ENCODE measurements at places on chromosomes 5 and 9. TPM values are rescaled to one million over a fixed set of nuclear protein-coding genes. Genes with fewer than 3 reads are reported as not detected.

GRCh38 chr5:150120062-150120441 lies 33.7 kb upstream of the CSF1R start:
- no peak for DNase-seq

DNA sequence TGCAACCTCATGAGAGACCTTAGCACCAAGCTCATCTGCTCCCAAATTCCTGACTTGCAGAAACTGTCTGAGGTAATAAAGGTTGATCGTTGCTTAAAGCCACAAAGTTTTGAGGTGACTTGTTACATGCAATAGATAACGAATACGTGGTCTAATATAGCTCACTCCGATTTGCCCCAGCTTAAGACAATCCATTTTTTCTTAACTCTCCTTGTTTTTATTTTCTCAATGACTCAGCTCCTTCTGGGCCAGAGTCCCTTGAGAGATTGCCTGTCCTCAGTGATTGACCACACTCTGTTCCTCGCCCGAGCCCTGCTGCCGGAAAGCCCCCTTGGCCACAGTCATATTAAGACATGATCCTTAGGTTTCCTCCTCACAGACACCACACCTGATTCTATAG lies 63.7 kb upstream of the FANCC start:
- DNase-seq, result no peak

DNA sequence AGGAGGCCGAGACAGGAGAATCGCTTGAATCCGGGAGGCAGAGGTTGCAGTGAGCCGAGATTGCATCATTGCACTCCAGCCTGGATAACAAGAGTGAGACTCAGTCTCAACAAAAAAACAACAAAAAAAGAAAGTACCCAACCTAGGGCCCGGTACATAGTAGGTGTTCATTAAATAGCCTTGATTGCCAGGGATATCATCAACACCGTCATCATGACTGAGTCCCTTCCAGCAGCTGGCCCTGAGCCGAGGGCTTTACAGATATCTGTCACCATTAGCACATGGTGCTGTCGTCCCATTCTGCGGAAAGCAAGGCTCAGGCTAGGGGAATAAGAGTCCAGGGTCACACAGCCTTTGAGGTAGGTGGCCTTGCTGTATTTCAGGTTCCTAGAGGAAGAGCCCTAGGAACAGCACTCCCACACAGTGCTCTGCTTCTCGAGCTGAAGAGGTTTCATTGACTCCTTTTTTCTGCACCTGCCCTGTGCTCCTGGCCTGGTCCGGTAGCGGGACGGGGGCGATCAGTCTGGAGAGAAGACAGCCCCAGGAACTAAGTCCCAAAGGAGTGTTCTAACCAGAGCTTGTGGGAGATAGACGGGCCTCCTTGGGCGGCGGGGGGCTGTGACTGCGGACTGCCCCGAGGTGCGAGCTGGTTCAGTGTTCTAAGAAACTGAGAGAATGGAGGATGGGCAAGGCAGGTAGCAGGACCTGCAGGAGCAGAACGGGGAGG lies 48.2 kb downstream of the CXXC5 start:
- DNase-seq, result no peak

DNA sequence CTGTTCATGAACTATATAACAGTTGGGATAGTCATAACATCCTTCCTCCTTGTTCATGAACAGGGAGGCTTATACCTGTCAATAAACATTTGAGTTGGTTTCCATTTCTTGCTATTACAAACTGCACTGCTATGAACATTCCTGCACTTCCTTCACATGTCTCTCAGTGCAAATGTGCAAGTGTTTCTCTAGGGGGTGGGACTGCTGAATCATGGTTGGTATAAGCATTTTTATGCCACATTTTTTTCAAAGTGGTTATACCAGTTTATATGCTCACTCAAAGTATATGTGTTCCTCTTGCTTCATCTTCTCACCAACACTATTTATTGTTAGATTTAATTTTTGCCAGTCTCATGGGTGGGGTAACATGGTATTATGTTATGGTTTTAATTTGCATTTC lies 25.8 kb upstream of the TPD52L3 start:
- peak; percentile 44 for DNase-seq

GRCh38 chr5:140292212-140293036 lies 10.5 kb downstream of the PFDN1 start:
- DNase-seq, result peak; percentile 66

- DNase-seq, result peak; percentile 6
These were observed 133.0 kb upstream of the PTCH1 start for GRCh38 chr9:95649801-95650213.

DNA sequence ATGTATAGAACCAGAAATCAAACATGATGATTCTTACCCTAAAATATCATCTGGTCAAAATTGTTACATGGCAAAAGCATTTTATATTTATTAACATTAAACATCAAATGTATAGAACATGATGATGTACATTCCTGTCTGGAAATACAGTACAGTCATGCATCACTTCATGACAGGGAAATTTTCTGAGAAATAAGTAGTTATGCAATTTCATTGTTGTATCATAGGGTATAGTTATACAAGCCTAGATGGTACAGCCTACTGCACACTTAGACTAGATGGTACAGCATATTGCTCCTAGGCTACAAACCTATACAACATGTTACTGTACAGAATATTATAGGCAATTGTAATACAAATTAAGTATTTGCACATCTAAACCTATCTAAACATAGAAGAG lies 64.6 kb upstream of the VCAN start:
- no peak for DNase-seq

DNA sequence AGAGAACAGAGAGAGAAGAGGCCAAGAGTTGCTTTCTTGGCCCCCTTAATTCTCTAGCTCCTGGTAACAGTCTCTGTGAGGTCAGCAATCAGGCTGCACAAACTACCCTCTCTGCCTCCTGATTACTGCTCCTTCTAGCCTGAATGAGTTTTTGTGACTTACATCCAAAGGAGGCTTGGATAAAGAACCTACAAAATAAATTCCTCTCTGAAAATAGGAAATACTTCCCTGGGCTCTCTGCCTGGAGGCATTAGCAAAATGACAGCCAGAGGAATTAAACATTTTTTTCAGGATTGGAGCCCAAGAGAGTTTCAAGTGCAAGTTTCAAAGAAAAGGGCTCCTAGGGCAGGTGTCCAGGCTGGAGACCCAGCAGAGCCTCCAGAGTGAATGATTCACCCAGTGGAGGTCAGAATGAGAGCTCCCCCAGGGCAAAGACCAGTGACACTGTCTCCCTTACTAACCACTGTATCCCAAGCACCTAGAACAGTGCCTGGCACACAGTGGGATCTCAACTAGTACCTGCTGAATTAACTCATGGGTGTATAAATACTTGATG lies 162.5 kb downstream of the SPOCK1 start:
- no peak for DNase-seq

DNA sequence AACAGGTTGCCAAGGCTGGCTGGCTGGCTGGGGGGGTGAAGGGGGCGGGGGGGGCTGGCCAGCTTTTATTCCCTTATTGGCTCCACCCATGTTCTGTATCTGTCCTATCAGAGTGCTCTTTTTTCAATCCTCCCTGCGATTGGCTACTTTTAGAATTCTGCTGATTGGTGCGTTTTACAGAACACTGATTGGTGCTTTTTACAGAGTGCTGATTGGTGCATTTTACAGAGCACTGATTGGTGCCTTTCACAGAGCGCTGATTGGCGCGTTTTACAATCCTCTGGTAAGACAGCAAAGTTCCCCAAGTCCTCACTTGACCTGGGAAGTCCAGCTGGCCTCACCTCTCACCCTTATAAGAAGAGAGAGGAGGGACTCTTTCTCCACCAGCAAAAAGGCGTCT lies 175.9 kb downstream of the ERCC6L2 start:
- no peak for DNase-seq

GRCh38 chr9:94894094-94894699 lies 167.7 kb downstream of the AOPEP start:
- DNase-seq, result no peak

- no peak for DNase-seq
These were observed 197.6 kb upstream of the MEF2C start for GRCh38 chr5:89080467-89081116.

CSNK1A1 gene
- total RNA-seq, result 530 TPM

WHRN gene
- total RNA-seq, result 0.17 TPM

ARL14EPL gene
- total RNA-seq, result not detected

MLANA gene
- not detected for total RNA-seq

TPPP gene
- 0.14 TPM for total RNA-seq

MVB12B gene
- total RNA-seq, result 18.4 TPM

All from dermis blood vessel endothelial cell (primary cell).